ENCODE measurements at places on chromosomes 1 and 21. TPM values are rescaled to one million over a fixed set of nuclear protein-coding genes. Genes with fewer than 3 reads are reported as not detected.

GPR61 gene
- 0.28 TPM for polyA plus RNA-seq

SPAG17 gene
- 0.87 TPM for polyA plus RNA-seq

GRCh38 chr1:4755864-4756504 lies 101.6 kb downstream of the AJAP1 start:
- no peaks in the 10 kb centered on the region for H3K27me3 ChIP-seq
- H3K36me3 ChIP-seq, result no peaks in the 10 kb centered on the region
- DNase-seq, result no peak
- no peak overlapping the region for H3K4me3 ChIP-seq
- no peaks in the 10 kb centered on the region for H3K4me1 ChIP-seq

DNA sequence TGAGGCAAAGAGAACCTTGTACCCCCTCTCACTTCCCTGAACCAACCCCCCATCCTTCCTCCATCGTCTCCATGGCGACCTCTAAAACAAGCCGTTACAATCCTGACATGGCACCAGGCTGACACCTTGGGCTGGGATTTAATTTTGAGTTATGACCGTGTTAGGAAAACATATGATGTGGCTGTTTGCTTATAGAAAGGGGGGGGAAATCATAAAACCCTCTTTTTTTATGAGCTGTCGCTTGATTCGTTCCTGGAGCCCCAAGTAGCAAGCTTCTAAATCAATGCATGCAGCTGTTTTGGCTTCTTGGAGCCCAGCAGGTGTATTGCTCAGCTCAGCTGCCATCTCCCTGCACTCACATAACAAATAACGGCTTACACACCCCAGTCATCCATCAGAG lies 301.2 kb upstream of the SPAG17 start:
- no peaks in the 10 kb centered on the region for H3K4me1 ChIP-seq
- DNase-seq, result no peak
- no peaks in the 10 kb centered on the region for H3K27me3 ChIP-seq
- H3K27ac ChIP-seq, result no peak overlapping the region
- no peak overlapping the region for H3K4me3 ChIP-seq

GRCh38 chr1:245263529-245264095 lies 108.8 kb downstream of the KIF26B start:
- DNase-seq, result no peak
- H3K4me1 ChIP-seq, result peaks cover 5% of the 10 kb centered on the region
- H3K27me3 ChIP-seq, result peaks cover 88% of the 10 kb centered on the region
- no peak overlapping the region for H3K27ac ChIP-seq
- no peak overlapping the region for H3K4me3 ChIP-seq
- no peaks in the 10 kb centered on the region for H3K36me3 ChIP-seq

DNA sequence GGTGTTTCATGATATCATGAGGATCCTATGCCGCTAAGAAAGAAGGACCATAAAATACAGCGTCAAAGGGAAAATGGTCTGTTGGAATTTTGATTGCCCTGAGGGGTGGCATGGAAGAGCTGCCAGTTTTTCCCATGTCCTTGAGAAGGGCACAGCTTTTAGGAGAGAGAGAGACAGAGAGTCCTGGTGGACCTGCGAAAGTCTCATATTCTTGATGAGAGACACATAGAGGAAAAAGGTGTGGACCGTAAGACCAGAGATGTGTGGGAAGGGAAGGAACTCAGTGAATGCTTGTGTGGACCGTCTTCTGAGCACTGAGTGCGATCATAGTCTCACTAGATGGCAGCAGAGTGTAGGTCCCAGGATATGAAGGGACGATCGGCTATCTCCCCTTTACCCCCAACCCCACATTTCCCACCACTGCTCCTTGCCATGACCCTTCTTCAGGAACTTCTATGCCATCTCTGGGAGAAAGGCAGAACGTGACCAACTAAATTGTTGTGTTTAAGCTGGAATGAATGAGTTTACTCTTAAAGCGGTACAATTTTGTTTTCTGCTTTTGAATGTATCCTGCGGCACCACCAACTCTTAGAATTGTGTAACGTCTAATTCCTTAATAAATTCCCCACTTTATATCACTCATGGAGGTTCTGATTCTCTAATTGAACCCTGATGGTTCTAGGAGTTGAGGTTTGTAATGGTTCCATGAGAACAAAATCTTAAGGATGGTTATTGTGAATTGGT lies 117.7 kb downstream of the CTH start:
- no peaks in the 10 kb centered on the region for H3K4me1 ChIP-seq
- no peak overlapping the region for H3K4me3 ChIP-seq
- DNase-seq, result no peak

Data from CD14-positive monocyte (primary cell).